ENCODE measurements at places on chromosomes 11 and 22.

GRCh38 chr22:46031965-46032851, 55.2 kb upstream of the WNT7B start:
- no peak for DNase-seq

- DNase-seq = no peak
Observed at GRCh38 chr11:43545610-43546009, 134.9 kb upstream of the HSD17B12 start.

DNA sequence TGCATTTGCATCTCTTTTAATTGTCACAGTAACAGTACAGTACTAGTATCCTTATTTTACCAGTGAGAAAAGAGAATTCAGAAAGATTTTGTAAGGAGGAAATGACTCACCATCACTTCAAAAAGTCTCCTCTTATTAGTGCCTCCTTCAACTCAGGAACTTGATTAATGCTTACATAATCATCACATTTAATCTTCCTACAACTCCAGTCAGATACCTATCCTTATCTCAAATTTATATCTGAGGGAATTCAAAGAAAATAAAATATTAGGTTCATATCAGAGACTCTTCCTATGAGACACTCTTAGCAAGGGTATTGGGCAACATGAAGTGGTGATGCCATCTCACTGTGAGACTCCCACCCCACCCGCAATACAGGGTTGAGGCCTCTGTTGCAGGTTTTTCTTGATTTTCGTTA, 26.1 kb upstream of the CTSC start:
- no peak for DNase-seq

DNA sequence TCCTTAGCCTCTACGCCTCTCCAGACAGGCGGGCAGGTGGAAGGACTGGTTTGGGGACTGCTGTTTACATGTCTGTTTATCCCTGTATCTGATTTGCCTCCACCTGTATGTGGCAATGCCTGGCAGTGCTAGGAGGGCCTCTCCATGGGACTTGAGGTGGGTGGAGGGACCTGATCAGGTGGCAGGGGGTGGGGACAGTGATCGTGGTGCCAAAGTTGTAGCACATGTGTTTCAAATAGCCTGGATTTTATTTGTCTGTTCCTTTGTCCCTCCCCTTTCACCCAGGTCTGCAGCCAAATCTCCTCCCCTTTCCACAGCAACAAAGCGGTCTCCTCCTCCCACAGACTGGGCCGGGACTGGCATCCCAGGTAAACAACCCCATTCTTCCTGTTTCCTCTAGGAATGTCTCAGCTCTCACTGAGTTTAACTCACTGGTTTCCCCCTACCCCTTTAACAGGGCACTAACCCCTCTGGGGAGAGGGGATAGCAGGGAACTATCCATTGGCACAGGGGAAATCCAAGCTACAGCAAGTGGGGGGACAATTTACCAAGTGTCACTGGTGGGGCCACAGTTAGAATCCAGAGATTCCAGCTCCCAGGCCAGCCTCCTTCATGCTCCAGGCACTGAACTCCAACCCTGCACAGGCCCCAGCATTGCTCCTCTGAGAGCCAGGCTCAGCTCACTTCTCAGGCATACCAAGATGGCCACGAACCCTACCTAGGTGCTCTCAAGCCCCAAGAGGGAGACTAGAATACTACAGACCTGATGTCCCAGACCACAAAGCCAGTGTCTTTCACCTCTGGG, 22.9 kb upstream of the TLCD5 start:
- no peak for DNase-seq

DNA sequence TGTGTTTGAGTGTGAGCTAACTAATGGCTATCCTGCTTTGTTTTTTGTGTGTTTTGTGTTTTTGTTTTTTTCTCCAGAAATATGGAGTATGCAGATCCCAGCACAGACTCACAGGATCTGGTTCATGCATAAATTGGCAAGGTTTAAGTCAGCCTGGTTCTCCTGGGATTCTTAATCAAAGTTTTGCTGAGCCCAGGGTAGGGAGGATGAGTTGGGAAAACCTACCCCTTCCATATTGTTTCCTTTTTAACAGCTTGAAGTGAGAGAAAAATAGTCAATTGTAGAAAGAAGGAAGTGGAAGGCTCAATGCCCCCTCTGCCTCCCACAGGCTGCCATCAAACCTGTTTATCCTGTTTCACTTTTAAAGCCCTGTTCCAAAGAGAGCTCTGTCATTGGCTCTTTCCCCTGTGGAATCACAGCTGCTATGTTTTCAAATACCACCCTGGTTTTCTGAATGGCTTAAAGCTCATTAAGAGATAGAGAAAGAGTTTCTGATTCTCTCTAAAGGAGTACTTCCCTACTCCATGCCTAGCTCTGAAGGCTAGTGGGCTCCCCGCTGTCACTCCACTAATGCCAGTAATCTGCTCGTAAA, 23.4 kb upstream of the CADM1 start:
- DNase-seq = no peak

- DNase-seq = no peak
Observed at GRCh38 chr11:44992181-44992582, 41.5 kb upstream of the TP53I11 start.

GRCh38 chr11:121571506-121571905, 118.7 kb upstream of the SORL1-AS1 start:
- DNase-seq = no peak

DNA sequence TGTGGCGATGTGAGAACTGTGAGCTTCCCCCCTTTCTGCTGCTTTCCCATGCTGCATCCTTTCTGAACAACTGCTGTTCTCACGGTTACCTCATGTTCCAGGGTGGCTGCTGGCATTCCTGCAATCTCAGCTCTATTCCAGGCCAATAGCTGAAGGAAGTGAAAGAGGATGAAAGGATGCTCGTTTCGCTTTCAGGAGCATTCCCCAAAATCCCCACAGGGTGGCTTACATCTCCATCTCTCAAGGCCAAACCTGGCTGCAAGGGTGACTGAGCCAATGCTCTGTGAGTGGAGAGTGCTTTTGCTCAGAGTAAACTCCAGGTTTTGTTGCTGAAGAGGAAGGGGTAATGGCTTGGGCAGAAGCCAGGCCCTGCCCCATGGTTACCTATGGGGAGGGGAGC, 848.2 kb downstream of the BRD1 start:
- DNase-seq = no peak

- no peak for DNase-seq
Observed at GRCh38 chr22:36355362-36355761, 32.4 kb downstream of the MYH9 start.

DNA sequence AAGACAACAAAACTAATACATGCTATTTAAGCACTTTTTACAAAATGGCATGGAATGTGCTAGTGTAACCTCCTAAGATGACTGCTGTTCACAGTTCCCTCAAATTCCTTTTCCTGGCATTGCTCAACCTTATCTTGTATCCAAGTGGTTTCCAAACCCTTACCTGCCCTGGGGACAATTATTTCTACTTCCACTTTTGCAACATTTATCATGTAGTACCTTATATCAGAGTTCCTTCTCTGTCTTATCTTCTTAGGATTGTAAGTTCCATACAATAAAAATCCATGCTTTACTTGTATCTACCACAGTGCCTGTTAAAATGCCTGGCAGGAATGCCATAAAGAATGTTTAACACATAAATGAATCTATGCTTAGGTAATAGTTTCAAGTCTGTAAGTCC, 109.2 kb upstream of the MTMR2 start:
- no peak for DNase-seq

- DNase-seq = no peak
Observed at GRCh38 chr11:61805146-61805545, 11.7 kb downstream of the FADS1 start.

DNA sequence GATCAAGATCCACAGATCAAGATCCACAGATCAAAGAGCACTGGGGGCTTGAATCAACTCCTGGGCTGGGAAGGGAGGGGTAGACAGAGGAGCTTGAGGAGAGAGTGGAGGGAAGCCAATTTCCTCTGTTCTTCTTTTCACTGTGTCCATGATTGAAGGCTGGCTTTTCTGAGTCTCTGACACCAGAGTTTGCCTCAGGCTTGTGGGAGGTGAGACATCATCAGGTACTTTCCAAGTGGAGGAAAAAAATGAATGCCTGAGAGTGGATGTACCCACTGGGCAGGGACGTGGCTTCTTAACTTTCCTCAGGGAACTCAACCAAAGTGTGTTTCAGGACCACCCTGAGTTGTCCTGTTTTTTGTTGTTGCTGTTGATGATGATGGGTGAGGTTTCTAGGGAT, 11.0 kb upstream of the HEPHL1 start:
- no peak for DNase-seq

- no peak for DNase-seq
Observed at GRCh38 chr22:30565341-30565740, 9.1 kb downstream of the GAL3ST1 start.

DNA sequence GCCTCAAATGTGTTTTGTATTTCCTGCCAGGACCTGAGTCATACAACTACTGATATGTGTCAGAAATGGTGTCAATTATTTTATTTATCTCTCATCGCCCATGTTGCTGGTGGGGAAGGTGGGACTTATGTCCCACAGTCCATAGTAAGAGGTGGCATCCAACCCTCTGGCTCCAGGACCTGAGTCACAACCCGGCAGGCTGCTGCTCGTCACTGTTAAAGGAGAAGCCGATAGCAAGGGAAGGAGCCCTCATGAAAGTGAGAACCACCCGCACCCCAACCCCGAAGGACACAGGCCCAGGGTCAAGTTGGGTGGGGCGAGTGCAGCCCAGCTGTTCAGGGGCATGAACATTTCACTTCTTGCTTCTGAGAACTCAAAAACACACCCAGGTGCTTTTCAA, 33.1 kb upstream of the TP53I11 start:
- no peak for DNase-seq

- DNase-seq = no peak
Observed at GRCh38 chr11:122137078-122137793, 21.2 kb upstream of the BLID start.

DNA sequence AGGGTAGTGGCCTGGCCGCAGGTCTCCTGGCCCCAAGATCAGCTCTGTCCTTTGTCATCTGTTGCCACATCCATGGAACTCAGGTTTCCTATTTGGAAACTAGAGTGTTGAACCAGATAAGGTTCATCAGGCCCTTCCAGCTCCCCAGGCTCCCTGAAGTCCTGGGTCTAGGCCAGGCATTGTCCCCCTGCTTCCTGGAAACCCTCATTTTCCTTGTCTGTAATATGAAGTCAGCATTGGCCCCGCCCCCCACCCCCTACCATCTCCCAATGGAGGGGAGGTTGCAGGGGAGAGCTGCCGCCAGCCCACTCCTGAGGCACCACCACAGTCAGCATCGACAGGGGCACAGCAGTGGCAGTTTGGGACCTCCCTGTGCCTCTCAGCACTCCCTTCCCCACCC, 9.0 kb upstream of the MS4A10 start:
- DNase-seq = no peak

DNA sequence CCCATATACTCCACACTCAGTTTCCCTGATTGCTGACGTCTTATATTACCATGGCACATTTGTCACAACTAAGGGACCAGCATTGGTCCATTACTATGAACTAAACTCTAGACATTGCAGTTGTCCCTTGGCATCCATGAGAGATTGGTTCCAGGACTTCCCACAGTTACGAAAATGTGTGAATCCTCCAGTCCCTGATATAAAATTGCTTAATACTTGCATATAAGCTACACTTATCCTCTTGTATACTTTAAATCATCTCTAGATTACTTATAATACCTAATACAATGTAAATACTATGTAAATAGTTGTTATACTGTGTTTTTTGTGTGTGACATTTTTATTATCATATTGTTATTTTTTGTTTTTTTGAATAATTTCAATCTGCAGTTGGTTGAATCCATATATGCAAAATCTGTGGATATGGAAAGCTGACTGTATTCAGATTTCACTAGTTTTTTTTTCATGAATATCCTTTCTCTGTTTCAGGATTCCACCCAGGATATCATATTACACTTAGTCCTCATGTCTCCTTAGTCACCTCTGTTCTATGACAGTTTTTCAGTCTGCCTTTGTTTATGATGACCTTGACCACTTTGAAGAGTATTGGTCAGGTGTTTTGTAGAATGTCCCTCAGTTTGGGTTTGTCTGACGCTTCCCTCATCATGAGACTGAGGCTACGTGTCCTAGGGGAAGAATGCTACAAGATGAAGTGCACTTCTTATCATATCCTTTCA, 55.3 kb downstream of the INSC start:
- no peak for DNase-seq

- no peak for DNase-seq
Observed at GRCh38 chr11:3956748-3957147, 101.3 kb downstream of the STIM1 start.

DNA sequence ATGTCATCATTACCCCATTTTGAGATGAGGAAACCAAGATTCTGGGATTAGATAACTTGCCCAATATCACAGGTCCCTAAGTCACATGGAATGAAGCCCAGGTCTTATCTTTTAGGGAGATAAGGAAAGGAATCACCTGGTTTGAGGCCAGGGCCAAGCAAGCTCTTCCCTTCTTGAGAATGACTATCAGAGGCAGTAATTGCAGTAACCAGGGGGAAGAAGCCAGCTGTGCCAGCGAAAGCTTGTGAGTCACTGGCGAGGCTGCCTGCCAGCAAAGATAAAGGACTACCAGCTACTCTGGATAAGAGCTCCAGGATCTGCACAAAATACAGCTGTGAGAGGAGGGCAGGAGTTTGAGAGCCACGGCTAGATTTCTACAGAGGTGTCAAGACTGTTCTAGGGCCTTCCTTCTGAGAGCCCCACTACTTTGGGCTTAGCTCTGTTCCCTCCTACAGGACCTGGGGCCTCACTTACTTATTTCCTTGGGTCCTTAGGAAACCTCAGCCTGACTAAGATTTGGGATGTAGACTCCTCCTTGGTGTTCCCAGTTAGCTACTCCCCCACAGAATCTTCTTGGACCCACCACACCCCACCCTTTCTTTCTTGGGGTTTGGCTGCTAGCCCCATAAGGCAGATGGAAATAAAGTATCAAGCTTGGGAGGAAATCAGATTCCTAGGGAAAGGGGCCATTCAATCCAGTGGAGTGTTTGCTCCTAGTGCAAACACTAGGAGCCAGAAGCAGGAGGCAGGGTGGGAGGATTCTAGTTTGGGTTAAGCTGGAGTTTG, 9.7 kb upstream of the CCKBR start:
- DNase-seq = no peak

DNA sequence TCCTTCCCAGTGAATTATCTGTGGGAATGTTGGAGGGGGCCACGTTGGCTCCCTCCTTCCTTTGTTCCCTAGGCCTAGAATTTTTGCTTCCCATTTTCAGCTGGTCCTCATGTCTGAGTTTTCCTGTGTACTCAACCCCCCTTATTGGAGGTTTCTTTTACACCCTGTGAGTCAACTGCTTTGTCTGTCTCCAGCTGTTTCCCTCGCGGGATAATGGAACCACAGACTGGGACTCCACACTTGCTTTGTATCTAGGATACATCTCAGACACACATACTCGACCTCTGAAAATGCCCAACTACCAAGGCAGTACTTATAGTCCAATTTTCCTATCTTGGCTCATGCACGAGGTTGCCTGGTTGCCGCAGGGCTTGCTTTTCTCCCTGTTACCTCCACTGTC, 352.7 kb upstream of the MPPED2 start:
- DNase-seq = no peak

- peak; percentile 79 for DNase-seq
Observed at GRCh38 chr11:35077709-35078469, 61.1 kb upstream of the CD44 start.

GRCh38 chr11:46845440-46845739, 690 bp downstream of the CKAP5 start:
- no peak for DNase-seq

GRCh38 chr11:18115360-18116127, 9.7 kb upstream of the SAAL1 start:
- peak; percentile 67 for DNase-seq
